ENCODE measurements at places on chromosomes 4 and X.
A peak's percentile ranks its signal among the peaks of the same experiment; 100 is the strongest.

GRCh38 chrX:53287493-53288138, 6.2 kb upstream of the IQSEC2 start:
- DNase-seq: peak; percentile 79

- DNase-seq: peak; percentile 10
Observed at GRCh38 chrX:113400193-113400704, 559.6 kb upstream of the AMOT start.

DNA sequence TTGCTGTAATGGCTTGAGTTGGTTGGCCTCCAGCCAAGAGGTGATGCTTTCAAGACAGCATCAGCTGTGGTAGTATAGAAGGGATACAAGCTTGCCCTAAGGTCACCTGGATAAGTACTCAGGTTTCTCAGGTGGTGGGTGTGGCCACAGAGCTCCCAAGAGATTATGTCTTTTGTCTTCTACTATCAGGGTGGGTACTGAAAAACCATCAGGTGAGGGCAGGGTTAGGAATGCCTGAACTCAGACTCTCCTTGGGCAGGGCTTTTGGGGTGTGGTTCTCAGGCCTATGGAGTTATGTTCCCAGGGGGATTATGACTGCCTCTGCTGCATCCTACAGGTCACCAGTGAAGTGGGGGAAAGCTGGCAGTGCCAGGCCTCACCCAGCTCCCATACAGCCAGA, 654.6 kb upstream of the GALNT7 start:
- DNase-seq: no peak

GRCh38 chr4:4392501-4393183, 5.7 kb downstream of the NSG1 start:
- DNase-seq: no peak

DNA sequence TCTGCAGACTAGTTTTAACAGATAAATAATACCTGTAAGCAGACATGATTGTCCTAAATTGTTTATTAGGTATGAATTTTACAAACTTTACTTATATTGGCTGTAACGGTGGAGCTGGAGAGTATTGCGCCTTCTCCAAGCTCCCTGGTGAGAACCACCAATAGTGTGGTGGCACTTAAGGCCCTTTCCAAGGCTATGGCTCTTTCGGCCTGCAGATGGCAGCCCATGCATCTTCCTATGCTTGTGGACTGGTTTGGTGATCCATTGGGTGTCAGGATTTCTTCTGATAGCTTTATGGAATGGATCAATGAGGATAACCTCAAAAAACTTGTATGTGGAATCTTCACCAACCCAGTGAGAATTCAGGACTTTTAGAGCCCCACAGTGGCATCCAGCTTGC, 7.8 kb downstream of the LARP1B start:
- DNase-seq: peak; percentile 3

DNA sequence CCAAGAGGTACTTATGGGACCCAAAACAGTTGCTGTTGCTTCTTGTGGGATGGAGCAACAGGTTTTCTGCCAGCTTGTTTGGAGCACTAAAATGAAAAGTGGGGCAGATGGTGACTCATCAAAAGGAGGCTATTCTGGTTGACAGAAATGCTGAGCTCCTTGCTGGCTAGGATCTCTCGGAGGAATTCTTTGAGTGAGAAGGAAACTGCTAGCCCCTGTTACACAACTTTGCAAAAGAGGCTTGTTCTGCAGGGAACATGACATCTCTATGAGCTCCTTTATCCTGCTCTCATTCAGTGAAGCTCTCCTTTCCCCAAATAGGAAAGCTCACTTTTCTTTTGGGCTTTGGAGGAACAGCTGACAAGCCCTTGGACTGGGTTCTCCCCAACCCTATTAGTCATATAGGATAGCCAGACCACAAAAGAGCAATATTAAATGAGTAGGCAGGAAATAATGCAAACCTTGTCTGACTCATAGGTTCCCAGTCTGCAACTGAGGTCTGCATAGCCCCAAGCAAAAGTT, 108.3 kb downstream of the CDS1 start:
- peak; percentile 84 for DNase-seq

- peak; percentile 21 for DNase-seq
Observed at GRCh38 chrX:119410027-119410819, 11.1 kb downstream of the SLC25A43 start.

- DNase-seq: no peak
Observed at GRCh38 chrX:134782796-134783195, 124.5 kb upstream of the PLAC1 start.

- DNase-seq: no peak
Observed at GRCh38 chrX:154082396-154083125, 15.0 kb downstream of the MECP2 start.

- DNase-seq: no peak
Observed at GRCh38 chr4:40848251-40848650, 98.5 kb downstream of the NSUN7 start.

DNA sequence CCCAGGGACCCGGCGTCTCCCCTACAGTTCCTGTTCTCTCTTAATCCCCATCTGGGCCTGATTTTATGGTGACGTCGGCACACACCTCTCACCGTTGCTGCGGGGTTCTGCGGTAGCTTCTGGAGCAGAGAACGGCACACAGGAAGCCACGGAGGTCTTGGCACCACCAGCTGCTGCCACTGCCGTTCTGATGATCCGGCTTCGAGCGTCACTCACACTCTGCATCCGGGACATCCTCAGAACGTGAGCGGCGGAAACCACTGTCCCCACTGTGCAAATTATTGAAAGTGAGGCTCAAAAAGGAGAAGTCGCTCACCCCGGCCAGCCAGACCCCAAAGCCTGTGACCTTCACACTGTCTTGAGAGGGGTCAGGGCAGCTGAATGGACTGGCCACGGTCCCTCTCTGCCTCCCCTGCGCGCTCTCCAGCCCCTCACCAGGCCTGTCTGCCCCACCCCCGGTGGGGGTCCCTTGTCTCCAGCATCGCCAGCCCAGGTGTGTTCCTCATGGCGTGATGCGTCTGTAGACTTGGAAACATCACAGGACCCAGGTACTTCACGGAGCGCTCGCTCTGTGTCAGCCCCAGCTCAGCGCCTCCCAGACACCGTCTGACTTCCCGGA, 201.1 kb downstream of the AFAP1 start:
- no peak for DNase-seq

DNA sequence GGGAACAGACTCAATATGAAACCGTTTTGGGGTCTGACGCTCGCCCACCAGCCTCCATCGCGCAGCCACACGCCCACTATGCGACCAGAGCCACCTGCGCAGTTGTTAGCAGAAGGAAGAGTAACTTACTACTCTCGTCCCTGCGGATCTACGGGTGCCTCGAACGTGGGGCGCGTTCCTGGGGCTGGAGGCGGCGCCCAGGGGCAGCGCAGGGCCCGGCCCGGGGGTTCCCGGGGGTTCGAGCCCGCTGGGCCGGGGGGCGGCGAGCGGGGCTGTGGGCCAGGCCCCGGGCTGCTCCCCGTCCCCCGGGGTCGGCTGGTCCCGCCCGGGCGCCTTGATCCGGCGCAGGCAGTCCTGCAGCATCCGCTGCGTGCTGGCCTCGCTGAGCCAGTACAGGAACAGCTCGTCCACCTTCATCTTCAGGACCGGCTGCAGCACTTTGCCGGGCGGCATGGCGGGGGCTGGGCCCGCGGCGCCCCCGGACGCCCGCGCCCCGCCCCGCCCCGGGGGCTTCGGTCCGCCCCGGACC, 404 bp downstream of the PPP2R3B start:
- DNase-seq: no peak

GRCh38 chrX:632366-633042, 1.9 kb downstream of the SHOX start:
- no peak for DNase-seq

GRCh38 chrX:119502727-119503483, 34.7 kb downstream of the SLC25A5 start:
- peak; percentile 17 for DNase-seq

DNA sequence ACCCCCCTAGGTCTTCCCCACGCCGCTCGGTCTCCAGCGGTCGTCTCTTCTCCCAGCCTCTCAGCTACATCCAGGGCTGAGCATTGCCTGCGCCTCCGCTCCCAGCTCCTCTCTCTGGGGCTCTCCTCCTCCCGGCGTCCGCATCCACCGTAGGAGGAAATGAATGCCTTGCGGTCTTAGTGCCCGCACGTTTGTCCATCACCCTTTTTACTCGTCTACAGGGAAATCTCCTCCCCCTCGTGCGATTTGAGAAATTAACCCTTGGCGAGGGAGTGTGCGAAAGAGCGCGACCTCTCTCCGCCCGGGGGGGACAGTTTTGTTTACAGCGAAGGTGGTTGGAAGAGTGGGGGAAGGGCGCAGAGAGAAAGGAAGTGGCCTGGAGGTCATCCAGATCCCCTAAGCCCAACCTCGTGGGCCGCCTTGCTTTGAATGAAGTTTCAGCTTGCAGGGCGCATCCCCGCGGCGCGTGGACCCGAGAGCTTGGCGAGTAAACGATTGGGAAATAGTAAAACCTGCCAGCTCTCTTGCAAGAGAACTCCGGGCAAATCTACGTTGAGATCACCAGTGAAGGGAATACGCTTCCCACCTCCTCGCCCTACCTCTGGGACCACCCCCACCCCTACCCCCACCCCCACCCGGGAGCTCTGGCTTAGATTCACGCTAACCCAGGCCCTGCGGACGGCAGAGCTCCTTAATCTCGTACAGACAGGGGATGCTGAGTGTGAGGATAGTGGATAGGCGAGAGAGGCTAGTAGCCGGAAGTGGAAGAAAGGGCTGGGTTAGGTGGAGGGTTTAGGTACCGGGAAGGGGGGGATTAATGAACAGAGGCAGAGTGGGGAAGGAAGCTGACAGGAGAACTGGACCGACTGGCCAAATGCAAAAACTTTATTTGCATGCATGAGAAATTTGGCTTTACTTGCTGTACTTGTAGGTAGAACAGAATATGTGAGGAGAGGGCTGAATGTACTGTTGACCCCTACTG, at the start of gene ELOVL6:
Gene ELOVL6 (minus strand): TSS at position 181 of the 982 bp plus-strand sequence. CDS start 280 bp downstream, outside the sequence.
- peak; percentile 59 for DNase-seq

- DNase-seq: peak; percentile 10
Observed at GRCh38 chrX:21373637-21374162, 518 bp upstream of the CNKSR2 start.

GRCh38 chr4:36394352-36394903, 113.0 kb downstream of the DTHD1 start:
- DNase-seq: peak; percentile 23

DNA sequence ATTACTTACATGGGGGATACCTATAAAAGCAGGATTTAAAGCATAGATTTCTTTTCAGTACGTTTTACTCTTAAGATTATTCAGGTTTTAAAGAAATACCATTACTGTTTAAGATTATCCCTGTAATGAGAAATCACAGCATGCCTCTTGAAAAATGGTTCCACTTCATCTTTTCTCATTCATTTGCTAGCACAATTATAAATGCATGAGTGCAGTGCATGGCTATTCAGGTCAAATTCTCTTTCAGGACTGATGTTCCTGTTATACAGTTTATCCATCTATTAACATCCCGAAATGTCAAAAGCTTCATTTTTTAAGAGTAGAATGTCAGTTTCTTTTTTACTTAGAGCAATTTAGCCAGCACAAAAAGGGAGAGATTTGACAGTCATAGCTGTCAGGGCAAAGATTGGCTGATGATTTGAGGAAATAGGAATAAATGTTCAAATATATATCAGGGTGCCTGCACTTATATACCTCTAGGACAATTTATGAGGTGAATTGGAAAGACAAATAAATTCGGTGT, 135.2 kb downstream of the ADGRL3 start:
- DNase-seq: no peak

GRCh38 chrX:56762220-56762619, 33.2 kb downstream of the NBDY start:
- DNase-seq: no peak

- no peak for DNase-seq
Observed at GRCh38 chrX:136021903-136022302, 36.7 kb downstream of the SLC9A6 start.

DNA sequence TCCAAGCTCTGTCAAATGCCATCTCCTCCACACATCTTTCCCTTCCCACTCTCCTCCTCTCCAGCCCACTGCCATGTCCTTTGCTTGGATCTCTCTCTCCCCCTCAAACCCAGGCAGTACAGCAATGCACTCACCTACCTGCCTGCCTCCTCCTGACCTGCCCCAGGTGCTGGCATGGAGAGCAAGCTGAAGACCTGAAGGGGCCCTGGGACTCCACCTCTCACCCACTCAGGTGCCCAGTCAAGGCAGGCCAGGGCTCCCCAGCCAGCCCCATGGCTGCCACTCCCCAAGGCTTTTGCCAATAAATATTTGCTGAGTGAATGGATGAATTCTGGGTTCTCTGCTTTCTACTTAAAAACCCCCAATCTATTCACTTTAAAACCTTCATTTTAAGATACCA, 12.6 kb upstream of the PHKA2 start:
- DNase-seq: no peak

GRCh38 chr4:89009115-89009514, 47.9 kb downstream of the FAM13A start:
- no peak for DNase-seq

GRCh38 chrX:13669246-13669737, 16.4 kb downstream of the TCEANC start:
- DNase-seq: peak; percentile 45

DNA sequence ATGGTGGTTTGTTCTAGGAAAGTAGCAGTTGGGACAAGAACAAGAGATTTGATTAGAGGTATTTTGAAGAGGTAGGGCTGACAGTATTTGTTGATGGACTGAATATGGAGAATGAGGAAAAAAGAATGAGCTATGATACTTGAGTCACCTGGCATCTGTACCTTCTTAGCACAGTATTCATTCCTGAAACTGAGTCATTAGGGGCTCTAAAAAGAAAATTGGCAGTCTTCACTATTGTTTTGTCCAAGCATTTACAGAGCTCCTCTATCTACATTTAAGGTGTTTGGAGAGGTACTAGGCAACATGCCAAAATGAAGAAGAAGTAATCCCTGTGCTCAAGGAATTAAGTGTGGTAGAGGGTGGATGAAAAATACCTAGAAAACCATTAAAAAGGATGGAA, 165.8 kb downstream of the SHROOM4 start:
- DNase-seq: peak; percentile 20

GRCh38 chr4:24970635-24971034, 57.8 kb upstream of the CCDC149 start:
- no peak for DNase-seq

DNA sequence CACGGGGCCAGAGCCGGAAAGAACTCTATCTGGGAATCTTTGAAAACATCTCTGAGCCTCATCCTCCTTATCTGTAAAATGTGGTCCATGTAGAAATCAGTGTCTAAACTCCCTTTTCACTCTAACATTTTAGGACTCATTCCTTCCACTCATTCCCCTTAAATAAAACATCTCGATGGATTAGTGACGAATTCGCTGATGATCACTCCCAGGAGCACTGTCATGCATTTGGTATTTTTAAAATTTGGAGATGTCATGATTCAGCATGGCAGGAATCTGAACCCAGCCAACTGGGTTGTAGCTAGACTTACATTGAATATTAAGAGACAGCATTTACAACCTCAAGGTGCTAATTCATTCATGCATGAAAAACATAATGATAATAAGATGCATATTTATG, 88.1 kb downstream of the SPANXN3 start:
- DNase-seq: peak; percentile 6

DNA sequence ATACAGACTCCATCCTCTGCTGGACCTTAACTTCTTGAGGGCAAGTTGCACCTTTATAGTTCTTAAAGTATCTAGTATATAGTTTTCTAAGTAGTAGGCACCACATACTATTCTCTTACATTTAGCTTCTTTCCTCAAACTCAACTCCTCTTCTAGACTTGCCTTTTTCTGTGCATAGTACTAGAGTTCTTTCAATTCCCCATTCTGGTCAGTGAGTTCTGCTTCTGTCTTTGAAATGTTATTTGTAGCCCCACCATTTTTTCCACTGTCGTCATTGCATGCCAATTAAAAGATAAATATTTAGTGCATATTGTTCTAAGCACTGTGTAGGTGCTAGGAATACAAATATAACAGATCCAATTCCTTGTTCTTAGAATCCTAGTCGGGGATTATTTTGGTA, 31.6 kb downstream of the CDKL5 start:
- DNase-seq: no peak

Measured in urothelium cell line (cell line).